Frontal cortex (tissue), 4 donors: ENCODE measurements at places on chromosomes 7 and 10.

- no peak for DNase-seq
These were observed 25.2 kb upstream of the ZNF488 start for GRCh38 chr10:47409171-47409865.

DNA sequence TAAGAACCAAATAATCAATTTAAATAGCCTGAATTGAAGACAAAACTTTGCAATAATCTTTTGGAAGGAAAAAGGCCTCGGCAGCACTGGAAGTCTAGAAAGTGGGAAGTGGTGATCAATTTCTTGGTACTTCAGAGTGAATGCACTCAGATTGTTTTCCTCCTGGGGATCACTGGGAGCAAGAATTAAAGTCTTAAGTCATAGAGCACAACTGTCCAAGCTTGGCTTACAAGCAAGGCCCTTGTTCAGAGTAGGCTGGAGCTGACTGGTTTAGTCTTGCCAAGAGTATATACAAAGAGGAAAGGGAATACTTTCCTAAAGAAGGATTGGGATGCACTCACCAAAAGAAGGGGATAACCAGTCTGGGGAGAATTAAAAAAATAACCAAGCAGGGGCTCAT is 637.1 kb downstream of the CCSER2 start:
- no peak for DNase-seq

- DNase-seq: no peak
These were observed 206.6 kb downstream of the TNS3 start for GRCh38 chr7:47375121-47375938.

DNA sequence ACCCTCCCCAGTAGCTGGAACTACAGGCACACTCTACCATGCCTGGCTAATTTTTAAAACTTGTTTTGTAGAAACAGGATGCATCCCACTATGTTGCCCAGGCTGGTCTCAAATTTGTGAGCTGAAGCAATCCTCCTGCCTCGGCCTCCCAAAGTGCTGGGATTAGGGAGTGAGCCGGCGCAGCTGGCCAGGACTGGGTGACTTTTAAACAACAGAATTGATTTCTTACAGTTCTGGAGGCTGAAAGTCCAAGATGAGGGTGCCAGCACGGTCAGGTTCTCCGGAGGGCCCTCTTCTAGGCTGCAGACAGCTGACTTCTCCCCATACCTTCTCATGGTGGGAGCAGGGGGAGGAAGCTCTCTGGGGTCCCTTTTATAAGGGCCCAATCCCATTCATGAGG is 75.2 kb upstream of the CHST15 start:
- no peak for DNase-seq
